ENCODE measurements at places on chromosomes 6 and 20.

DNA sequence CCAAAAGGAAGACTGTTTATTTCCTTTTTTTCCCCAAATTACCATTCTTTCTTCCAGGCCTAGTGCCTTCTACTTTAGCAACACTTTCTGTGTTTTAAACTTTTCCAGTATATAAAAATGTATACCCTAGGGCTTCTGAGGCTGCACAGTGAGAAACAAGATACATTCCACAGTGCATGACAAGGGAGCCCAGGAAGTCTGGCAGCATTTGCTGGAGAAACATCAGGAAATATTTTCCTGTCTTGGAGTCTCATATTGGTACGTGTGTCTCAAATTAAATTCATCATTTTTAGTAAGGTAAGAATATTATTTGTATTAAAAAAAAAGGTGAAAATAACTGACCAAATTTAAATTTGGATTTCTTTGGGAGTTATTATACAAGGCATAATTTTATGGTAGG lies 662.6 kb downstream of the RFPL4B start:
- DNase-seq = peak; percentile 66

- no peak for DNase-seq
Measured at GRCh38 chr20:12989586-12990115, 19.1 kb upstream of the SPTLC3 start.

DNA sequence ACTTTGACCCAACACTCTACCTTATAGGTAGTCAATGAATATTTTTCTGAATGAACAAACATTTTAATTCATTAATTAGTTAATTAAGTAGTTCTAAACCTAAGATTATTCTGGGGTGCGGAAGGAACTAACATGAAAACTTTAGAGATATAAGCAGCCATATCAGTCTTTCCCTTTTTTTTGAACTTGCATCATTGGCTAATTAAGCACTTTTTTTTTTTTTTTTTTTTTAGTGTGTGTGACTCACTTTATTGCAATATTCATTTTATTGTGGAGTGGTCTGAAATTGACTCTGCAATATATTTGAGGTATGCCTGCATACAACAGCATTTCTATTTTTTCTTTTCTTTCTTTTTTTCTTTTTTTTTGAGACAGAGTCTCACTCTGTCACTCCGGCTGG lies 21.8 kb upstream of the AMD1 start:
- DNase-seq = no peak

- DNase-seq = no peak
Measured at GRCh38 chr6:108942556-108943492, 94.6 kb downstream of the ARMC2 start.

- peak; percentile 90 for DNase-seq
Measured at GRCh38 chr6:30818391-30818841, 65.9 kb upstream of the DDR1 start.

- peak; percentile 58 for DNase-seq
Measured at GRCh38 chr20:2890742-2891141, 17.5 kb downstream of the PTPRA start.

DNA sequence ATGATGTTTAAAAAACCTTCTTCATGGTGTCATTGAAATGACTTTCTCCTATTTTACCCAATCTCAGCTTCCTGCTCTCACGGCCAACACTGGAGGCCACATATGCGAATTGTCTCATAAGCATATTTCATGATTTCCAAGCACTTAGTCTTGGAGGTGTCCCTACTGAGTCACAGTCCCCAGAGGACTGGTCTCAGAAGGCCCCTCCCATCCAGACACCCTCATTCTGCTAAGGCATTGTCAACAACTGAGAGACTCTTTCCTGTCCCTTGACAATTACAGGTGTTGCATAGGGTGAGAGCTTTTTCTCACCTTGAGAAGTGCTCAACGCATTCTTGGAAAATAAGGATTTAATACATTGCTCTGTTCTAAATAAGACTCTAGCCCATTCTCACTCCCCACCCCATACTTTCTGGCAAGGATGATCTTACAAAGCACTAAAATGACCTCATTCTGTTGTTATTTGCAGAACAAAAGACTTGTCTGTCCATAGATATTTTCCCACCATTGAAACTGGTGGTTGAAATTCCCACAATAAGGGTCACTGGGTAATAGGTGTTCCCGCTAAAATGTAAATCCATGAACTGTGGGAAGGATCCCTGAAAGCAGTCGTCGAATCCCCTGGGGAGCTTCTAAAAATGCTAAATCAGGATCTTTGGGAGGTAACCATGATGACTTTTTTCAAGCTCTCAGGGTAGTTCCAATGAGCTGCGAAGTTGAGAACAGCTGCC lies 32.3 kb upstream of the SLC22A23 start:
- no peak for DNase-seq

- peak; percentile 85 for DNase-seq
Measured at GRCh38 chr6:85464260-85464644, 14.4 kb downstream of the NT5E start.
